ENCODE measurements at places on chromosomes 2 and 18.

DNA sequence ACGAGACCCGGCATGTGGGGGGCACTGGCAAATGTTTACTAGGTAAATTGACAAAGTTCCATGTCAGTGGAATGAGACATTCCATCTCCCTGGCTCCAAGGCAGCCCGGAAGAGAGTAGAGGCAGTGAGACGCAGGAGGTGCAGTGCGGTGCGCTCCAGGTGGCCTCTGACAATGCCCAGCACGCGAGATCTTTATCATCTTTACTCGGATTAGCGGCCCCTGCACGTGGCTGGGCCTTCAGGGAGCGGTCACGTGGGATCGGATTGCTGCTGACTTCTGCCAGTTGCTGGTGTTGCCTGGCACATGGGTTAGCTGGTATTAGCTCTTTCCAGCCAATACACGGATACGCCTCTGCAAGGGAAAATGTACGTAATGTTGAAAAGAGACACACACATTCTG, 151.2 kb upstream of the ALKAL2 start:
- DNase-seq, result no peak

DNA sequence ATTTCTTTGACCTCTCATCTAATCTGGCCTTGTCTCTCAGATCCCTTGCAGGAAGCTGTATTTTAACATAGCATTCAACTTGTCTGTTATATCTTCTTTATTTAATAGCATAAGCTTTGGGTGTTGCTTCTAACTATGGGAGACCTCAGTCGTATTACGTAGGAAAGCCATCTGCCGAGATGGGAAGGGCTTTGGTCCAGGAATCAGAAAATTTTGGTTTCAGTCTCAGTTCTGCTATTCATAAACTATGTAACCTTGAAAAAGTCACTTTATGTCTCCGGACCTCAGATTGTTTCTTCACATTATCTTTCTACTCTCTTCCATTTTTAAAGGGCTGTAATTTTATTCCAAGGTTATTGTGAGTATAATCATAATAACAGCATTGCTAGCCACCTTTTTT, 297.7 kb downstream of the SATB2 start:
- DNase-seq, result no peak

DNA sequence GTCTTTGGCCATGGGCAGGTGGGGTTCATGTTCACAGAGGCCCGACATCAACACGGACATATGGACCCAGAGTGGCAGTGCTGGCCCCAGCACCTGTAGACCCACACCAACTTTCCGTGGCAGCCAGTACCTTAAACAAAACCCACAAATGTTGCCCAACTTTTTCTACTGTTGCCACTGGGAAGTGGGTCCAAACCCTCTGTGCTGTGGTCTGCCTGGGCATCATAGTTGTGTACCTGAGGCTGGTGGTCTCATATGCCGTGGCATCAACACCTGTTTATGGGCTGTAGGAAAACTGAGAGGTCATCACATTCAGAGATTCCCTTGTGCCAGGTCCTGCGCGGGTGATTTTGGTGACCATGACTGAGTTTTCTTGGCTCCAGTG, 79.9 kb downstream of the SH3RF3 start:
- DNase-seq, result no peak

DNA sequence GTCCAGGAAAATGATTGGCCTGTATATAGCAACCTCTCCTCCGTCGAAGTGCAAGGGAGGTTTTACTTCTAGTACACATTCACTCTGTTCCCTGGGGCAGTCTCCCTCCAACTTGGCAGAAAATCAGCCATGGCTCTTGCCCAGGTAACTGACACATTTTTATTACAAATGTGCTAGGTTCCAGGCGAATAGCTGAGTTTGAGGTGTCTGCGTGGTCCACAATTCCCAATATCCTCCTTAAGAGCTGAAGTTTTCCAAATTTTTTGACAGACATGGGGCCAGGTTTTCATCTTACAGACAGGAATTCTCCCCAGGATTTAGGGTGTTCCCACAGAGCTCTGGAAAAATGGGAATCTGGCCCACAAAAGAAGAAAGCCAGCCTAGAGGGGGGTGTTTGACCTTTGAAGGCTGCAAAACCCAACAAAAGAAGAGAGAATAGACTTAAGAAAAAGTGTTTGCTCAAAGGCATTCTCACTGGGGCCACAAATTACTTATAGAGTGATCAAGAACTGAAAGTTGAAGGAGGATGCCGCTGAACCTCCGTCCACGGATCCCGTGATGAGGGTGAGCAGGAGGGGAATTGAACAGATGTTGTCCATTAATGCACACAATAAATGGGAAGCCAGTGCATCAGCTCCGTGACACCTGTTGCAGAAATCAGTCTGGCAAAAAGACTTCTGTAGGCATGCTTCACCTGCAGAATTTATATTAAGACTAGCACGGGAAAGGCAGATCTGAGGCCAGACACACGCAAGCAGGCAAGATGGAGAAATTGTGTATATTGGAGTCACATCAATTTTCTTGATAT, 242.3 kb upstream of the COPS8 start:
- DNase-seq, result no peak

DNA sequence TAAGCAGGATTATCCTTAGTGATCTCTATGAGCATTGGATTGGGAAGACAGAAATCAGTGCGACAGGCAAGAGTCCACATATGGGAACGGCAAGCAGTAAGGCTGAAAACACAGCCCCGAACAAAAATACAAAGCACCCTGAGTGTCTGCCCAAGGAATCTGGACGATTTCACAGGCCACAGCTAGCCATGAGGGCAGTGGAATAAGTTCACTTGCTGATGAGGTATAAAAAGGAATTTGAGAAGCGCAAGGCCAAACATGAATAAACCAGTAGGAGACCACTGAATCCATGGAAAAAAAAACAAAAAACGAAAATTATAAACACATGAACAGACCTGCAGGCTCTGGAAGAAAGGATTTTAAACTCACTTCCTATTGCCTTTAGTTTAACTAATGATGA, 24.3 kb downstream of the WDSUB1 start:
- no peak for DNase-seq

GRCh38 chr2:55810622-55811020, 113.0 kb downstream of the EFEMP1 start:
- DNase-seq, result no peak

GRCh38 chr2:96668771-96669170, 26.2 kb downstream of the FER1L5 start:
- DNase-seq, result no peak

DNA sequence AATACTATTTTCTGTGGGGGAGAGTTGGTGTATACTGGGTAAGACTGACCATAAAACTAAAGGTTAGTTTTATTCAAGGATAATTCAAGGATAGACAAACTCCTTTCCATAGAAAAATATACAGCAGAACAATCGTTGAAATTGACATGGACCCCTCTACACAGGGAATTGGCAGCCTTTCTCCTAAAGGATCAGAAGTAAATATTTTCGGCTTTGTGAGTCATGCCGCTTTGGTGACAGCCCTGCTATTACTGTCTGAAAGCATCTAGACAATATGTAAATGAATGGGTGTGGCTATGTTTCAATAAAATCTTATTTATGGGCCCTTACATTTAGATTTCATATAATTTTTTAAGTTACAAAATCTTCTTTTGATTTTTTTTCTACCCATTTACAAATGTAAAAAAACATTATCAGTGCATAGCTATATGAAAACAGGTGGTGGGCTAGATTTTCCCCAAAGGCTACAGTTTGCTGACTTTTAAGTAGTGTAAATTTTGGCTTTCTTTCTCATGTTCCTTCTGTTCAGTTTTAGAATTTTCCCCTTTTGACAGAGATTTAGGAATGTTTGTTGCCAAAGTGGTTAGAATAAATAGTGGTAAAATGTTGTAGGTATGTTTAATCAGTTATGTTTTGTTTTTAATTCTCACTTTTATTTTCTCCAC, 270.6 kb downstream of the DCC start:
- no peak for DNase-seq

GRCh38 chr2:2134037-2134436, 197.0 kb downstream of the MYT1L start:
- DNase-seq, result peak; percentile 21

DNA sequence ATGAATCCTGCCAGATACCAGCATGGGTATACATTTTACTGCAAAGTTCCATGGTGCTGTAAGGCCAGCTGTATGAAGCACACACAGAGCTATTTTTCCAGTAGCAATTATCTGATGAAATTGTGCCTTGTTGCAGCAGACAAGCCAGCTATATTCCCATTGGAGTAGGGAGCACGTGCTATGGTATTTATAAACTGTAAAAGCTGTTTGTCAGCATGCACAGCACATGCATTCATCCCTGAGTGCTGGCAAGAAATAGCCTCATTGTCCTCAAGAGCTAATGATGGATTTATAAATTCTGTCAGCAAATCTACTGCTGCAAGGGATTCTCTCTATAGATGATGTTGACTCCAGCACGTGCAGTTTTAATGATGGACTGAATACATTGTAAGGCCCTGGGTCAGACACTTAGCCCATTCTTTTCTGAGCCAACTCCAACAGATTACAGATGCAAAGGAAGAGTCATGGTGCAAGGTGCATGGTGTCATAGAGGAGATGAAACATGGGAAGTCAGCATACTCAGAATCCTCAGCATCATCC, 61.7 kb downstream of the KCNS3 start:
- DNase-seq, result no peak

GRCh38 chr18:56980151-56980550, 166.7 kb upstream of the BOD1L2 start:
- DNase-seq, result no peak

DNA sequence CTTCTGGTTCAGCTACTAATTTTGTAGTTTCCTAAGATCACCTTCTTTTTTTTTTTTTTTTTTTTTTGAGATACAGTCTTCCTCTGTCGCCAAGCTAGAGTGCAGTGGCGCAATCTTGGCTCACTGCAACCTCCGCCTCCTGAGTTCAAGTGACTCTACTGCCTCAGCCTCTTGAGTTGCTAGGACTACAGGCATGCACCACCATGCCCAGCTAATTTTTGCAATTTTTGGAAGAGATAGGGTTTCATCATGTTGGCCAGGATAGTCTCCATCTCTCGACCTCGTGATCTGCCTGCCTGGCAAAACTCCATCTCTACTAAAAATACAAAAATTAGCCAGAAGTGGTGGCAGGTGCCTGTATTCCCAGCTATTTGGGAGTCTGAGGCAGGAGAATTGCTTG, 301.5 kb upstream of the TFPI start:
- no peak for DNase-seq

- no peak for DNase-seq
Observed at GRCh38 chr2:222364285-222364895, 60.0 kb upstream of the SGPP2 start.

DNA sequence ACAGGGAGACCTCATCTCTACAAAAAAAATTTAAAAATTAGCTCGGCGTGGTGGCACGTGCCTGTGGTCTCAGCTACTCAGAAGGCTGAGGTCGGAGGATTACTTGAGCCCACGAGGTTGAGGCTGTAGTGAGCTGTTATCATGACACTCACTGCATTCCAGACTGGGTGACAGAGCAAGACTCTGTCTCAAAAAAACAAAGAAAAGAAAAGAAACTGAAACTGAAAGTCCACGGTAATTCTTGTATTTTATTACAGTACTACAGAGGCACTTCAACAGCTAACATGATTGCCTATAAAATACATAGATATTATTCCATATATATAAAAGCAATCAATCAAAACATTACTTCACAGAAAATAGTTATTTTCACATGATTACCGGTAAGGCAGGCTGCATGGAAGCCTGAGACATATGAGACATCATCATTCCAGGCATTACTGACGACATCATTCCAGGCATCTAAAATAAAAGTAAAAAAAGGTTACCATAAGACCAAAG, 23.1 kb downstream of the PRPF40A start:
- DNase-seq, result no peak

DNA sequence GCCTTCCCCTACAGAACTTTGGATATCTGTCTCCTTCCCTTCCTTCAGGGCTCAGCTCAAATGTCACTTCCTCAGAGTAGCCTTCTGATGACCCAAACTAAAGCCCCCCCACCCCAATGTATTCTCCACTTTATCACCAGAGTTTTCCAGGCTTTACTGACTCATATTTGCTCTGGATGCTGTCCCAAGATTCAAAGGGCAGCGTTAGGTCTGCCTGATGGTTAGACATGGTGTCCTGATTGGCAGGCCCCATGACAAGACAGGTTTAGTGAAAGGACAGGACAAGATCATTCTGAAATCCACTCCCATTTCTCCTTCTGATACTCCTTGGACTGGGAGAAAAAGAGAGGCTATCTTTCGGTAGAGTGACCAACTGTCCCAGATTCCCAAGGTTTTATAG, 22.6 kb upstream of the RPIA start:
- no peak for DNase-seq

DNA sequence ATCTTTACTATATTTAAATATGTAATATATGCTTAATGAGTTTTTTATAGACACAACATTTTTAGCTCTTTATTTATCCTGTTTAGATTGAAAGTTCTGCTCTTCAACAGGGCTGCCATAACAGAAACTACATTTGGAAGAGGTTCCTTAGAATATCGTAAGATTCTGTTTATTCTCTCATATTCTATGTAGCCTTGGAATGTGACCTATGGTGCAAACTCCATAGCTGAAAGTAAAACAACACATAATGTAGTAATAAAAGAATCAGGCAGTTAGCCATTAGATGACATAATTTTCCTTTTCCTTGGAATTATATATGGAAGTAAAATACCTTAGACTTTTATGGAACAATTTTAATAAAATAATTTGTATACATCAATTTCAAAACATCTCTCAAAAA, 91.3 kb downstream of the ZNF804A start:
- no peak for DNase-seq

DNA sequence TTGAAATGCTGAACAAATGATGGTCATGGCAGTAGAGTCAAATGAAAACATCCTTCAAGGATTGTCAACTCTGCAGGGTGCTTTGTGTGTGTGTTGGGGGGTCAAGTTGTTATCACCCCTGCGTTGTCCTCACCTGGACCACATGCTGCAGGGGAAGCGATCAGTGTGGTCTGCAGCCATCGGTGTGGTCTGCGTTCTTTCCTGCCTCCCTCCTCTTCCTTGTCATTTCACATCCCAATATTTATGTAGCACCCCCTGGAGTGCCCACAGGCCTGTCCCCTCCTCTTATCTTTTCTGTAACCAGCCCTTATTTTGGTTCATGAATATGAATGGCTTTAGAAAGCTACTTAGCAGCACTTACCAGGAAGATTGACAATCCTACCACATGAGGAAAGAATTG, 38.9 kb downstream of the UGP2 start:
- DNase-seq, result peak; percentile 34

DNA sequence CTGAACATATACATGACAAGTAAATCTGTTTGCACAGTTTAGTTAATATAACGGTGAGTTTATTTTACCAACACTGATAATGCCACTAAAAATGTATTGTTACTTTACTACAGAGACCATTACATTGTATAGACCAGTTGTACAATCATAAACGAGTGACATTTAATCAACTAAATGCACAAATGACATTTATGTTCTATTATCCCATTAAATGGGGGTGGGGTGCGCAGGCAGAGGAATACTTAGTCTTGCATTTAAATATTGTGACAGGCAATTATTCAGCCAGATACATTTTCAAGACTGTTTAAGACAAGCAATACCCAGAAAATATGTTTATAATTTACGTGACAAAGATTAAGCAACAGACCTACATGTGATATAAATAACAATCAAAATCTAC, 72.0 kb upstream of the CHAC2 start:
- no peak for DNase-seq

GRCh38 chr2:69948032-69948962, 13.1 kb downstream of the ASPRV1 start:
- no peak for DNase-seq

GRCh38 chr18:66136039-66136438, 385.2 kb downstream of the CDH7 start:
- DNase-seq, result peak; percentile 69
